ENCODE measurements at places on chromosomes 11 and 22. TPM values are rescaled to one million over a fixed set of nuclear protein-coding genes. Genes with fewer than 3 reads are reported as not detected.

MAPK1 gene
- 135 TPM for total RNA-seq

BLID gene
- not detected for total RNA-seq

MAPK8IP1 gene
- 8.9 TPM for total RNA-seq

SMIM35 gene
- not detected for total RNA-seq

TECTA gene
- 2.3 TPM for total RNA-seq

PICALM gene
- 232 TPM for total RNA-seq

HTR3B gene
- total RNA-seq, result not detected

DDI1 gene
- total RNA-seq, result not detected

TMPRSS13 gene
- 26.2 TPM for total RNA-seq

NPAS4 gene
- total RNA-seq, result not detected
